ENCODE measurements at places on chromosomes 2 and 18.
A peak's percentile ranks its signal among the peaks of the same experiment; 100 is the strongest.

DNA sequence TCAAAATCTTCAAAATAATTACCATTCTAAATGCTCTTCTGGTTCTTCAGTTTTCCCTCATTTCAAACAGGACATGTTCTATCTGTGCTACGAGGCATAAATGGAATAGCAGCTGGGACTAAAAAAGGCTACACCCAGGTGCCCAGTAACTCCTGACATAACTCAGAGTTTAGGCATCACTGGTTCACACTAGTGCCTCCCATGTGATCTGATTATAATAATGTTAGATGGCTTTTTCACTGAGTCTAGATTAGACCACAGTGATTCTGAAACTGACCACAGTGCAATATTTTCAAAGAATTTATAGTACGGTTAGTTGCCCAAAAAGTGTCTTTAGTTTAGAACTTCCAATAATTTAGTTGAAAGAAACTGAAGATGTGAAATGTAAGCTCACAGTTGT lies 123.3 kb downstream of the CCBE1 start:
- no peak for DNase-seq

DNA sequence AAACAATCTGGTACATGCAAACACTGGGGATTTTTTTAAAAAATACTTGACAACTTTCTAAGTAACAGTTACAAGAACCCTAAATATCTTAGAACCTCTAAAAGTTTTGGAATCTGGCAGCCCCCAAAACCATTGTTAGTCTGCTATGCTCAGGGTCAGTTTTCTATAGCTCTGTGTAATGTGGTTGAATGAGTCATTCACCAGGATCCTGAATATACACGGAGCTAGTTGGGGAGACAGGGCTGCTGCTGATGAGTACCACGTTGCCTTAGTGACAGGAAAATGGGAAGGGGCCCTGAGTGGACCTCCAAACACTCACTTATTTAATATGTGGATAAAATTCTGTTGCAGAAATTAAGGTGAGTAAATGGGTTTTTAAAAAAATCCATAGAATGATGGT lies 36.9 kb upstream of the TANC1 start:
- peak; percentile 64 for DNase-seq

DNA sequence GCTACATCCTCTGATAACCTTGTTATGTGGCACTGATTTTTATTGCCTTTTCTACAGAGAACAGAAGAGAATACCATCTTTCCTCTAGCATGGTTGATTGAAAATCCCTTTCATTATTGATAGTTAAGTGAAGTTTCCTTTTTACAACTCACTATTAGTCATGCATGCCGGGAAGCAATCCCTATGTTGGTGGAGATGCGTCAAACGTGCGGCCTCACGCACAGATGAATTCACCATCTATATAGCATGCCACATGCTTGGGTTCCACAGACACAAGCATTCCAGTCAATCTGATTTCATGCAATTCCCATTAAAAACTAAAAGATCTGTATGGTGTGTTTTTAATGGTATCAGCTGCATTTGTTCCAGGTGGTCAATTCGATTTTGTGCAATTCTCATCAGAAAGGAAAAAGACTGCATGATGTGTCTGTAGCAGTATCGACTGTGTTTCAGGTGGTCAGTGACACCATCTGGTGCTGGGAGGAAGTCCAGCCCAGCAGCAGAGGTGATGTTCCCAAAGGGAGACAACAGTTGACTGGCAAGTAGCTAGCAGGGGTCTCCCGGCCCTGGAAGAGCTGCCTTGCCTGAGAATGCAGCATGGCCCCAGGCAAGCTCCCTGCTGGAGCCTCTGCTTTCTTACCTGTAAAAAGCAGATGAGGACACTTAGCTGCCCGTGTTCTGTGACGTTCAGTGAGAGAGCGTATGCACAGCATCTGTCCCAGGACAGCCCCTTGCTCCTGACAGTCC lies 151.3 kb upstream of the NCK2 start:
- no peak for DNase-seq

- DNase-seq, result no peak
Measured at GRCh38 chr18:62017618-62018017, 124.8 kb upstream of the RNF152 start.

GRCh38 chr18:4455113-4455811 lies at the start of gene DLGAP1:
DLGAP1 (minus strand) TSS chr18:4455307.
- no peak for DNase-seq

GRCh38 chr2:64655018-64655664 lies 1.4 kb upstream of the SERTAD2 start:
- DNase-seq, result peak; percentile 31

DNA sequence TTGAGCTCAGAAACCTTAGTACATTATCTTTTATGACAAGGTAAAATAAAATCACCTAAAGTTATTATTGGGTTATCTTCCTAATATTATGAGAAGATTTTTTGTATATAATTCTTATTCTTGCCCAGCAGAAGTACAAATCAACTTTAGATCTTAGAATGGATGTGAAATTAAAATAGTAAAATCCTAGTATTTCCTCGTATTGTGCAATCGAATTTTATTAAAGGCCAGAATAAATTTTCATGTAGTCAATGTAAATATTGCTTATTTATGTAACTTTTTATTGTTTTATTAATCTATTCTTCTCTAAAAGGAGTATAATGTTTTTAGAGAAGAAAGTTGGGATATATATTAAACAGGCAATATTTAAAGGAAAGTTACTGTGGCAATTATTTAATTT lies 12.7 kb downstream of the MARS2 start:
- no peak for DNase-seq
